Stimulated activated CD4-positive, alpha-beta T cell treated with anti-CD3 and anti-CD28 coated beads, TNF-alpha, amount 100 ng/mL, for 4 hours (primary cell): ENCODE measurements at places on chromosomes 11 and 22.

GRCh38 chr11:70525006-70525405 is 126.7 kb downstream of the CTTN start:
- DNase-seq, result no peak

GRCh38 chr22:29093501-29094300 is 20.9 kb downstream of the KREMEN1 start:
- DNase-seq, result no peak

DNA sequence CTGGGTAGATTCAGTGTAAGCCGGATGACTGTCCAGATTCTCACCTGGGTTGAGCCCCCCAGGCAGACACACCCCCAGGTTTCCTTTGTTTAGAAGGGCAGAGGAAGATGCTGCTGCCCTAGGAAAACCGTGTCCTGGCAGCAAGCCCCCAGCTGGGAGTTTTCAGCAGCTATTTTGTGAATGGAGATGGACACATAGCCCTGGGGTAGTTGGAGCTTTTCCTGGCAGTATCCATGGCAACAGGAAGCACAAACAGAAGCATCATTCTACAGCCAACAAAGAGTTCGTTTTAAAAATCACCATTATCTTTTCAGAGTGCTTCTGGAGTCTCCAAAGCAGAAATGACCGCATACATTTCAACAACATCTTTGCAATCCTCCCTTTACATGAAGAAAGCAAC is 245.5 kb downstream of the BRD1 start:
- no peak for DNase-seq

GRCh38 chr11:26696330-26696729 is 25.5 kb downstream of the SLC5A12 start:
- no peak for DNase-seq

GRCh38 chr11:111514216-111515031 is at the start of gene HOATZ:
Gene HOATZ (plus strand): TSS chr11:111514778. CDS start chr11:111514785, 7 bp downstream.
- no peak for DNase-seq

- no peak for DNase-seq
Measured at GRCh38 chr22:20408891-20409290, 14.9 kb downstream of the ZNF74 start.

- DNase-seq, result no peak
Measured at GRCh38 chr11:93645938-93646337, 15.5 kb upstream of the CEP295 start.

- DNase-seq, result peak; percentile 46
Measured at GRCh38 chr11:129853518-129854231, 38.0 kb downstream of the TMEM45B start.

DNA sequence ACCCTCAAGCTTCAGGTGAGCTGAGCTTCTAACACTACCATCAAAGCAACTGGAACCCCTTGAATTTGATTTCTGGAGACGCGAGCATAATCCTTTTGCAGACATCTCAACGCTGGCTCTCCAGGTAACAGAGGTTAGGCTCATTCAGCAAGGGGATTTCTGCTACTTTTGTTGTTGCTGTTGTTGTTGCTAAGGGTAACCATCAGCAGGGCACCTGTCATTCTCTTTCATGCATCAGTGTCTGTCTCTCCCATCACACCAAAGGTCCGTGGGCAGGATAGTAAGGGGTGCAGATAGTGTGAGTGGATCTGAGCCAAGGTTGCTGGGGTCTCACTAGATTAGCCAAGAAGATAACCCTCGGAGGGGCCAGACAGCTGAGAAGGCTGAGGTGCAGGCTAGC is 90.3 kb downstream of the TP53I11 start:
- no peak for DNase-seq

DNA sequence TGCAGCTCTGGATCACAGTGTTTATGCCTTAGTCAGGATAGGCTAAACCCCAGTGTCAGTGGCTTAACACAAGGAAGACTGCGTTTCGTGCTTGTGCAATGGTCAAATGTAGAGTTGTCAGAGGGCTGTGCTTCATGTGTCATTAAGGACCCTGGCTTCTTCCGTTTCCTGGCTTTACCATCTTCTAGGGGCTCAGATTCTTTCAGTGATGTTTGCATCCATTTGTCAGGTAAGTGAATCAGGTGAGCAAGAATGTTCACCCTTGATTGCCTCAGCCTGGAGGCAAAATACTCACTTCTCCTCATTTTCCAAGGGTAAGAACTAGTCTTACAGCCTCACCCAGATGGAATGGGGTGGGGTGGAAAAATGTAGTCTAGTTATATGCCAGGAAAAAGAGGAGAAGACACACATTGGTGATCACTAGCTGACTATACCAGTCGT is 20.5 kb upstream of the AMOTL1 start:
- no peak for DNase-seq

DNA sequence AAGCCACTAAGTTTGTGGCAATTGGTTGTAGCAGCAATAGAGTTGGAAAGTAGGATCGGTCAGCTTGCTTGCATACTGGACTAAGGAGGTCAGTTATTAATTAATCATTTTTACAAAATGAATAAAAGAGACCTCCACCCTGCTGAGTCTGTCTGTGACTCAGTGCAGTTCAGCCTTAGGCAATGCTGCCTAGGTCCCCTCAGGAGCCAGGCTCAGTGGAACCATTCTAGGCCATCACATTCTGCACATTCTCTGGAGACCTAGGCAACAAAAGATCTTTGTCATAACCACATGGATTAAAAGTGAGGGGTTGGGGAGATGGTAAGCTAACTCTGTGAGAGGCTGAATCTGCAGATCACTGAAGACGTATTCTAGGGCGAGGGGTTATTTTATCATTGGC is 178.7 kb upstream of the CADM1 start:
- DNase-seq, result no peak

DNA sequence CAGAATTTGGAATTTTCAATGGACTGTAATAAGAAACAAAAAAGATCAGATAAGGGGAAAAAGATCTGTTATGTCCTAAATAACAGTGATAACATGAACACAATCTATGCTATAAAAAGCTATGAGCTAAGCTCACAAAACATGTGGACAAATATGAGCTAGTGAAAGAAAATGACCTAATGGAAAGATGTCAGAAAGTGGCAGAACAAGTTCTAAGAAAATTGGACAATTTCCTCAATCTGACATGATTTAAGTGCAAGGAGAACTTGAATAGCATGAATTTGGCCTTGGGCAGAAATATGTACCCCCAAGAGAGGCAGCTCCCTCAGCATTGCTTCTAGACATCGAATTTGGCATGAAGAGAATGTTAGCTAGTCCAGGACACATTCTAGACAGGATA is 212.0 kb upstream of the PGR start:
- no peak for DNase-seq

GRCh38 chr11:126224647-126225294 is 13.2 kb downstream of the FAM118B start:
- DNase-seq, result no peak

DNA sequence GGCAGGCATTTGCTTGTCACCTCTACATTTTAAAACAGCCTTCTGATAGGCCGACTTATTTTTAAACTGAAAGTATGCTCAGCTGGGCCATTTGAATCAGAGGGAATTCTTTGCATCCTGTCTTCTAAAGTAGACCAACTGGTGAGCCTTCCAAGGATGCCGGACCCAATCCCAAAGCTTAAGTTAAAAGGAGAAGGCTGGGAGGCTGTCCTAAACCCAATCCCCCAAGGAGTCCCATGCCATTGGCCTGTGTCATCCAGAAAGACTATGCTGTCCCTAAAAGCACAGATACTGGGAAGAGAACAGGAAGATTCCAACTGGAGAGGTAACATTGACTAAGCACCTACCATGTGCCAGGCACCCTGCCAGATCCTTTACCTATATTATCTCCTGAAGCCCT is 18.0 kb downstream of the TENM4 start:
- DNase-seq, result no peak

DNA sequence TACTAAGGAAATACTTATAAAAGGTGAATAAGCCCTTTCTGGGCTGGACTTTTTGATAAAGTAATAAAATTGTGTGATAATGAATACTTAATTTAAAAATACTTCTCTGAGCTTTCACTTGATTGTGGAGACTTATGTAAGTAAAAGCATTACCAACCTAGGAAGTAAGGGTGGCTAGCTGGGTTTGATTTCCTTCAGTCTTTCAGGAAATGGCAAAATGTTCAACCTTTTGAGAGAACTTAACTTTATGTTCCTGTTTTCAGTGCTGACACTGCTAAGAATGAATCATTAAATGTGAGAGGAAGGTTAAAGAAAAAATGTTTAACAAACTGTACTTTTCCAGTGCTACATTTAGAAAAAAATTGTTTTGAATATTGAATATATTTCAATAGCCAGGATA is 900.3 kb downstream of the METTL15 start:
- no peak for DNase-seq

DNA sequence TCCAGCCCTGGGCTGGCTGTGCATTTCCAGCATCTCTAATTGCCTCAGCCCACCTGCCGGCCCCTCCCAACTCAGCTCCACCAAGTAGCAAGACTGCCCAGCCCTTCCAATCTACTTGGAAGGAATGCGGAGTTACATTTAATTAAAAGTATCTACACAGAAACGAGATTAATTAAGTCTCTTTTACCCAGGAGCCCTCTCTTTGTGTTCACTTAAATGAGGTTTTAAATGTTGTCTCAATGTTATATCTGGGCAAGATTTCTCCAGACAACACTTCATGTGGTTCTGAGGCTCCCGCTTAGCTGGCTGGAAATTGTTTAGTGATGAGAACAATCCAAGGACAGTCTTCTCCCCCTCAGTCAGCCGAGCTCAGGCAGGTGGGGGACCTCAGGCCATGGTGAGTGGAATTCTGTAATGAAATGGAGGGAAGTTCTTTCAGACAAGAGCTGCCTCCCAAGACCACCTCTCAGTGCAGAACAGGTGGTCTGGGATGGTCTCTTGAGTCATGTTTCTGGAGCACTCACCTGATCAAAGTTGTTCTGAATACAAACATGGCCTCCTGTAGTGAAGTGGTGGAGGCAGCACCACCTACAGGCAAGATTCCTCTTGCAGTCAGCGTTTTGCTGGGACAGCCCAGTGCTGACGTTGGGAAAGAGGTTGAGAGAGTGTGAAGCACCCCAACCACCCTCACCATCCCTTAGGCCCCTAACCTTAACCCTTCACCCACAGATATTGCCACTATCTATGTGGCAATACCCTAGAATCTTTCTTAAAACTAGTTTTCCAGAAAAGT is 371.6 kb downstream of the CADM1 start:
- DNase-seq, result no peak

DNA sequence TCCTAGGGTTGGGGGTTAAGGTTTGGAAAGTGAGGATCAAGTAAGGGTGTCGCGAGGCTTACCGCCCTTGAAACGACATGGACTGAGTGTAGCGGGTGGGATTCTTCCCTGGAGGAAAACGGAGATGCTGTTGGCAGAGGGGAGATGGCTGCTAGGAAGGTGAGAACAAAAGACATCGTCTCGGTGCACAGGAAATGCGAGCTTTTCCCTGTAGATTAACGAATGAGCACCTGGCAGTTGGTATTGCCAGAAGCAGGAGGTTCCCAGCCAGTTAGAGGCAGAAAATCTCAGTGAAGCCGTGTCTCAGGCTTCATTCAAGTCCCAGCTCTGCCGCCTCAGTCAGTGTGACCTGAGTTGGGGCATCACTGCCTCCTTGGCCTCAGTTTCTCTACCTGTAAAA is 1.4 kb upstream of the LHFPL7 start:
- no peak for DNase-seq

- no peak for DNase-seq
Measured at GRCh38 chr11:124801014-124801413, 808 bp upstream of the MSANTD2 start.

DNA sequence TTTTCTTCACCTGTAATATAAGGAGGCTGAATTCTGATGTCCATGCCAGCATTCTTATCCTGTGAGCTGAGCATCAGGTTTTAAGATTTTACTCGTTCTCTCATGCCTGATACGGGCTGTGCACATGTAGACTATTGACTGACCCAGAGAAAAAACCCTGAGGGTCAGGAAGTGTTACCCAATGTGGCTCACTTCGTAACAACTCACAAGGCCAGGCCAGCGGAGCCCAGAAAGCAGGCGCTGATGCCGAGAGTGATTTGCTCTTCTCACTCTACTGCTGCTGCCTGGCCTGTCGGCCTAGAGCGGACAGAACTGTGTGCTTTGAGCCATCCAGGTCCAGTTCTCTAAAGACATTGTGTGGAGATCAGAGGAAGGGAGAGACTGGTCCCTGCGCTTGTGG is 10.8 kb downstream of the THYN1 start:
- DNase-seq, result no peak

GRCh38 chr22:21108379-21109115 is 62.8 kb downstream of the LRRC74B start:
- DNase-seq, result no peak

DNA sequence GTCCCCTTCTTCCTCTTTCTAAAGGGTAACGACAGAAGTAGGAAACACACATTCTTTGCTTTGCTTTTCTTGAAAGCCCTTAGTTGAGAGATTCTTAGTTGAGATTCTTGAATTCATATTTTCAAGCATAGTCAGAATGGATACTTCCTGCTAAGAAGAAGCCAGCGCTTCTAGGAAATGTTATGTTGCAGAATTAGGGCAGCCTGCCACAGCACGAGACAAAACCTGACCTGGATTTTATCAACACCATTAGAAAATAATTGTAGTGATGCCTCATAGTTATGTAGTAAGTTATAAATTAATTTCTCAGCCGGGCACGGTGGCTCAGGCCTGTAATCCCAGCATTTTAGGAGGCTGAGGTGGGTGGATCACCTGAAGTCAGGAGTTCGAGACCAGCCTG is 37.9 kb upstream of the NUP160 start:
- no peak for DNase-seq

DNA sequence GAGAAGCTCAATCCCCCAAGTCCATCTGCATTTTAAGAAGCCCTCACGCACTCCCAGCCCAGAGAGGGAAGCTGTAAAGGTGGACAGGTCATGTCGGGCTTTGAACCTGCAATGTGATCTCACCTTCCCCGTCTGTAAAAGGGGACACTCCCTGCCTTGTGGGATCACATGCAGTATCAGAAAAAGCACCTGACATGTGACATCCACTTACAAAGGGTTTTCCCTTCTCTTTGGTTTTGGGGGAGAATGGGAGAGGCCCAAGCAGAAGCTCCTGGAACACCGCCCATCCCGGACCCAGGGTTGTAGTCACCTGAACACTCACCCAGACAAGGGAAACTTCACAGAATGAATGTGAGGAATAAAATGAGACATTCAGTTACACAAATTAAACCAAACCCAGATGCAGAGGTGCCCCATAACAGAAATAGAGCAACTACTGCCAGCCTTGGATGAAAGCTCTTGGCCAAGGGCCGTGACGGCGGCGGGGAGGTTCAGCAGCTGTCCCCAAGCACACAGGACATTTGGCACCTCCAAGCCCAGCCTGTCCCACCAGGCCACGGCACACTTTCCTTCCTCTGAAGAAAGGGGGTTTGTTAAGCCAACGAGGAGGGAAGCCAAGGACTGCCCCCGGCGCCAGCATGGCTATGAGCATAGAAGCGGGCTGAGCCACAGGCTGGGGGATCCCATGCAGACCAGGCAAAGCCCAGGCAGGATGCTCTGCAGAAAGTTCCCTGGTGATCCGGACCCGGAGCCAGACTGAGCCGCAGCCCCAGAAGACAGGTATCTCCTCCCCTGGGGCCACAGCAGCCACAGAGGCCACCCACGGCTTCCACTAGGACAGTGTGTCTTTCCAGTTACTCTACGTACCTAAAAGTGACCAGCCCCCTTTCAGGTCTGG is 3.8 kb downstream of the BID start:
- DNase-seq, result no peak

- no peak for DNase-seq
Measured at GRCh38 chr11:18261721-18262120, 4.3 kb upstream of the SAA1 start.

GRCh38 chr11:36398231-36398953 is 102.3 kb downstream of the PRR5L start:
- no peak for DNase-seq

GRCh38 chr11:21148376-21148775 is 479.0 kb downstream of the NELL1 start:
- no peak for DNase-seq

GRCh38 chr11:74696939-74697675 is 34.1 kb downstream of the CHRDL2 start:
- DNase-seq, result no peak

- no peak for DNase-seq
Measured at GRCh38 chr11:14455648-14456430, 43.8 kb downstream of the COPB1 start.
